Eye (tissue), 1 donor: ENCODE measurements at places on chromosomes 2 and 18.
A peak's percentile ranks its signal among the peaks of the same experiment; 100 is the strongest.

- peak; percentile 61 for DNase-seq
Observed at GRCh38 chr2:1862608-1863280, 118.4 kb upstream of the PXDN start.

DNA sequence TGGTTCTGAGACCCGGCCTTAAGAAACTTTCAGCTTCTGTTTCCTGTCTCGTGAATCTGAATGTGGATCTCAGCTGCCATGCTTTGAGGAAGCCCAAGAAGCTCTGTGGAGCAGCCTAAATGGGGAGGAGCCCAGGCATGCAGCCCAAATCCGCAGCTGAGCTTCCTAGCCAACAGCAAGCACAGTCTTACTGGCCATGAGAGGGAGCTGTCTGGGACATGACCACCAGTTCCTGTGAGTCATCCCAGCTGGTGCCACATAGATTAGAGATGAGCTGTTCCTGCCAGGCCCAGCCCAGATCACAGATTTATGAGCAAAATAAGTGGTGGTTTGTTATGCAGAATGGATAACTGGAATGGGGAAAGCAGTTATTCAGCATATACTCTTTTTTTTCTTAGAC lies 224.4 kb upstream of the APCDD1 start:
- DNase-seq = no peak

GRCh38 chr18:6255116-6255705 lies 159.5 kb downstream of the L3MBTL4 start:
- no peak for DNase-seq

- DNase-seq = no peak
Observed at GRCh38 chr2:98487806-98488189, 43.1 kb downstream of the INPP4A start.

- DNase-seq = no peak
Observed at GRCh38 chr2:182144041-182144775, 158.6 kb downstream of the PPP1R1C start.

GRCh38 chr2:46690825-46691224 lies 211.5 kb downstream of the TMEM247 start:
- no peak for DNase-seq

GRCh38 chr2:15313657-15314056 lies 247.5 kb downstream of the NBAS start:
- no peak for DNase-seq

DNA sequence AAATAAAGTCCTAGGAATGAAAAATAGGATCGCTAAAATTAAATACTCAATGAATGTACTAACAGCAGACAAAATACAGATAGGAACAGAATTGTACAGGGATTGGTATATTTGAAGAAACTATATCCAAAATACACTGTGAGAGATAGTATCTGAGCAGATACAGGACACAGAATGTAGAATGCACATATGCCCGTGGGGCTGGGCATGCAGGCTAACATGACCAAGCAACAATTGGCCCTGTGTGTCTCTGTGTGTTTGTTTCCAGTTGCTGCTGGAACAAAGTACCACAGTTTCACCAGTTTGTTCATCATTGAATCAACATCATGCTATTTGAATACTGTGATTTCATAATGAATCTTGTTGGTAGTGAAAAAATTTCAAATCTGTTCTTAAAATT lies 127.6 kb downstream of the PMAIP1 start:
- no peak for DNase-seq

- no peak for DNase-seq
Observed at GRCh38 chr2:41970988-41971660, 76.7 kb upstream of the PKDCC start.

DNA sequence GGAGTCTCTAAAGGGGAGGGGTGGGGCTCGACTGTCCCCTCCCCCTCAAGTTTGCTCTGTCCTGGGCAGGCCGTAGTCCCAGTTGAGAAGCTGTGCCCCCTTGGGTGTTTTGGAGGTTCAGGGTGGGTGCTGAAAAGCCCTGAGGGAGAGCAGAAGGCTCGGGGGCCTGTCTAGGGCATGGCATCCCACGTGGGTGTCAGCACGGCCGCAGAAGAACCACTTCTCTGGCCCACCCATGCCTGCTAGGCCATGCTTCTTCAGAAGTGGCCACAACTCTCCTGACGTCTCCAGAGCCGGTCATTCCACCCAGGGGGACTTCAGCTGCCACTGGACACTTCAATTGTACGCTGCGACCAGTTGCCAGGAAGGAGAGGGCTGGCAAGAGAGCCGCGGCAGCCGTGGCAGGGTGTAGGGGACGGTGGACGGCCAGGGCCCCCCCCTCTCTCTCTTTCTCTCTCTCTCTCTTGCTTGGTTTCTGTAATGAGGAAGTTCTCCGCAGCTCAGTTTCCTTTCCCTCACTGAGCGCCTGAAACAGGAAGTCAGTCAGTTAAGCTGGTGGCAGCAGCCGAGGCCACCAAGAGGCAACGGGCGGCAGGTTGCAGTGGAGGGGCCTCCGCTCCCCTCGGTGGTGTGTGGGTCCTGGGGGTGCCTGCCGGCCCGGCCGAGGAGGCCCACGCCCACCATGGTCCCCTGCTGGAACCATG lies at the start of gene INPP5D:
INPP5D (plus strand) TSS at position 546 of the 704 bp plus-strand sequence; CDS start at position 683, 137 bp downstream.
- DNase-seq = no peak

GRCh38 chr2:27795093-27795834 lies 23.7 kb downstream of the MRPL33 start:
- DNase-seq = no peak

DNA sequence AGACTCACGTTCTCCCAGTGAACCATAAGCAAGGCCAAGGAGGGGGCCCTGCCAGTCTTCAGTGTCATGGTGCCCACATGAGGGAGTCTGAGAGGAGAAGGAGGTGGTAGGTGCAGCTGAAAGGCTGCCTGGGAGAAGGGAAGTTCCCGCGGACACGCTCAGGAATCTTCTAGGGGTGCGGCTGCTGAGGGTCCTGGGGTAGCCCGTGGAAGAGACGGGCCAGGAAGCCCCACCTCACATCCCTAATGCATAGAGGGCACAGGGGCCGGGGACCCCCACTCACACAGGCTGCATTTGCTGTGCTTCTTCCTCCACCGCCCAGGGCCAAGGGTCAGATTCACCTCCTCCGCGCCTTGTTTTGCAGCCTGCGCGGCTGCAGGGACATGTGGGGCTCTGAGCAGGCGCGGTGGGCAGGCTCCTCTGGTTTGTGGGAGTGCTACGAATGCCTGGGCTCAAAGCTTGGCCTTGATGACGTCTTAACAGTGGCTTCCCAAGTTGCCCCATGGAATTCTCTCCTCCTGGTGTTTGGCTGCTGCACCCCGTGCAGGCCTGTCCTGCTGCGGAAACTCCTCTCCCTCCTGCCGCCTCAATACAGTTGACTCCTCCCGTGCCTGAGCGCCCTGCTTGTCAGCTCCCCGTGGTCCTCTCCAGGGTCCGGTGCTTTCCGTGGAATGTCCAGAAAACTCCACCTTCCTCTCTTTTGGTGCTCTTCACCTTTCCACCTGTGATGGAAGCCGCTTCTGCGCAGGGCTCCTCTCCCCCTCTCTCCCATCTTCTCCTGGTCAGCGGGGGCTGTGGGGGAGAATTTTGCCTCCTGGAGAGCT lies 95.7 kb downstream of the VAPA start:
- DNase-seq = no peak

- DNase-seq = no peak
Observed at GRCh38 chr2:29322011-29322410, 206.8 kb downstream of the CLIP4 start.

- DNase-seq = peak; percentile 78
Observed at GRCh38 chr2:111705711-111706336, 178.2 kb downstream of the ANAPC1 start.

- peak; percentile 54 for DNase-seq
Observed at GRCh38 chr2:218873359-218874194, 7.1 kb upstream of the WNT10A start.

DNA sequence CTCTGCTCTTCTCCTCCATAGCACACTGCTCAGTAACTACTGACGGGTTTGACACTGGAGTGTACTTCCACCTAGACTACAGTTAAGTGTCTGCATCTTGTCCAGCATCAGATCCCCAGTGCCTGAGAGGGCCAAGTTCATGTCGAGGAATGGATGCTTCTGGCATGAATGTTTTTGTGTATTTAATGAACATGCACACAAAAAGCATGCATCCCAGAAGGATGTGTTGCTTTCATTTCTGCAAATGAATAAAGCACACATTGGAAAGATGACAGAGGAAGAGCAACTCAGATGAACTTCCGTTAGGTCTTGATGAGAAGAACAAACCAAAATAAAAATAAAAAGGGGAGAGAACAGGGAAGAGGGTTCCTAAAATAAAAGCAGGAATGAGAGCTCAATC lies 27.9 kb downstream of the C2orf49 start:
- no peak for DNase-seq

DNA sequence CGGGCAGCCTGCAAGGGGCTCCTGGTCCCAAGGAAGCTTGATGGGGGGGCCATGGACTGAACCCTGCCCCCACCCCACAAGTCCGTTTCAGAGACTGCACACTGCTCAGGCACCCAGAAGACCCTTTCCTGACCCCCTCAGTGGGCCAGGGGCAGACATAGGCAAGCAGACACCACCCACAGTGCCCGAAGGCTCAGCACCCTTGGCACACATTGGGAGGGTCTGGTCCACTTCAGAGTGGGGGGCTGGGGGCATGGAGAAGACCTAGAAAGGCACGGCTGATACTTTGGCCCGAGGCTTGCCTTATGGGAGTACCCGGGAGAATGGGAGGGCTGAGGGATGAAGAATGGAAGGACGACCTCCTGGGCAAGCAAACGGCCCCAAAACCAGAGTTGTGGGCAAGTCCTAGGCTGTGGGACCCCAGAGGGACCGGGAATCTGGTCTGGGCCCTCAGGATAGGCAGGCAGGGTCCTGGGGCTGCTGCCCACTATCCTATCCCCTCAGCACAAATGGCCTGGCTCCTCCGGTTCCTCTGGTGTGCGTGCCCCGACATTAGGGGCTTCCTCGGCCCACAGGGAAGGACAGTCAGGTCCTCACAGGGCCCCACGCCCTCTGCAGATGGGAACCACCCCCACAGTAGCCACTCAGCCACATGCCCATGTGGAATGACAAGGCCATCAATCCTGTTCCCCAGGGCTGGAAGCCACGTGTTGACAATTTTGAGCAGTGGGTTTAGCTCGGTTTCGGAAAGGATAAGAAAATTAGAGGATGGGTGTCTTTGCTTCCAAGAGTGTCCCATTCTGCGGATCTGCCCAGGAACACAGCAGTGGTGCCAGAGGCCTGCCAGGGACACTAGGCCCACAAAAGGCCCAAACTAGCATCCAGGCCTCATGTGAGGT lies 15.0 kb upstream of the GPC1 start:
- DNase-seq = no peak

DNA sequence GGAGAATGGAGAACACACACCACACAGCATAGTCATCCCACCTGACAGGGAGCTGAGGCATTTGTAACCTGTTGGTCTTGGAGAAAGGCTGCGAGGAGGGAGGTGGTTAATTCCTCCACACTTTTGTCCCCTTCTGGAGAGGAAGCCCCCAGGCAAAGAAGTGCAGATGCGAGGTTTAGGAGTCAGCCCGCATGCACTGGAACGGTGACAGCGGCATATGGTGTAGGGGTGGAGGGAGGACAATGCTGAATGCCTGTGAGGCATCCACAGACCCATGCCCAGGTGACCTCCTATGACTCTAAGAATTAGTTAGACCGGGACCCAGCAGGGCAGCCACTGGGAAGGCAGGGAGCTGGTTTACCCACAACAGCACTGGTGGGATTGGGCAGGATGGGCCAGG lies 12.2 kb downstream of the SPATA3 start:
- no peak for DNase-seq

DNA sequence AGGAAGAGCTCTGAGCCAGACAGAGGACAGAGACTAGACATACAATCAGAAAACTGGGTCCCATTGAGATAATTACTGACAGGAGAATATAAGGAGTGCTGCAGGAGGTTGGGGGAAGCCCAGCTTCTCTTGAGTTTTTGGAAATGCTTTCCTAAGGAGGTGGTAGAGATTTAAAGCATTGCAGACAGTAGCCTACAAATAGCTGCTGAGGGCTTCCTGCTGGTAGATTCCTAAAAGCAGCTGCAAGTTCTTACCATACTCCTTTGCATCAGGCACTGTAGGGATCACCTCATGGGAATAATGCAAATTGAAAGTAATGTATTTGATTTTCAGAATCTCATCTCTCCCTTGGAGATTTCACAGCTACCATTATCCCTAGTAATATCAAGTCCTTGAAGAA lies 902.6 kb upstream of the GCFC2 start:
- no peak for DNase-seq

- DNase-seq = no peak
Observed at GRCh38 chr2:127101048-127101611, 5.8 kb downstream of the BIN1 start.
